ENCODE measurements at places on chromosomes 6 and 20.

DNA sequence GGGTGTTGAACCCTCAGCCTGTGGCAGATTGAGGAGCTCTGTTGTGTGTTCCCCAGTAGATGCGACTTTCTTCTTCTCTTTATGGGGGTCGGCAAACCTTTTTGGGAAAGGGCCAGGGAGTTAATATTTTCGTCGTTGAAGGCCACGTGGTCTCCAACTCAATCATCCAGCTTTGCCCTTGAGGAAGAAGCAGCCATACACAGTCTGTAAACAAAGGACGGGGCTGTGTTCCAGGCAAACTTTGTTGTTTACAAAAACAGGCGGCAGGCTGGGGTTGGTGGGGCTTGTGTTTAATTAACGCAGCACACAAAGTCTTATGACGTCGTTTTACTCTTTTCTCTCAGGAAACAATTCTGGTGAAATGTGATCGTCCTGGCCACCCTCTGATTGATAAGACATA lies 20.2 kb downstream of the KIF25 start:
- no peak overlapping the region for H3K27ac ChIP-seq
- no peak overlapping the region for H3K4me3 ChIP-seq
- no peak for DNase-seq
- no peaks in the 10 kb centered on the region for H3K4me1 ChIP-seq

DNA sequence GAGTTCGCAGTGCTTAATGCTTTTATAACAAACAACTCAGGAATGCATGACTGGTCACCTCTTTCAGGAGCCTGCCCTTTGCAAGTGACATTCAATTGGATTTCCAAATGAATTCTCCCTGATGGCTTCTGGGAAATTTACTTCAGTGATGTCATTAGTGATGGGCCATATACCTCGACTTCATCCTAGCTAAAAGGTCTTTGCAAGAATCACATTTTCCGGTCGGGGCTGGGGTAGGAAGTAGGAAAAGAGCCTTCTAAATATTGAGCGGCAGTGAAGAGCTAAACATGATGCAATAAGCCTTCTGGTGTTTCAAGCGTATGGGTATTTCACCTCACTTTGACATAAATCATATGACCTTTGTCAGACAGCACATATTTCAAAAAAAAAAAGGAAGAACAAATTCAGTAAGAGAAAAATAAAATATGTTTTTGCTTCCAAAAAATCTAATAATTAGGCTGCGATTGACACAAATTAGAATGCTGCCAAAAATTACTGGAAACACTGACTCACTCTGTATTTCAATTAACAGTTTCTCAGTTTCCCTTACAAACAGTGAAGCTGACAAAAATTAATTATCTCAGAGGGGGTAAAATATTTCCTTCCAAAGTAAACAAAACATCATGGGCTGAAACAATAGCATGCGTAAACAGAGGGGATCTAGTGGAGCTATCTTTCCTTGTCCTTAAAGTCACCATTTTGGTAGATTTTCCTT lies 39.8 kb downstream of the ADTRP start:
- H3K27me3 ChIP-seq = peaks cover 10% of the 10 kb centered on the region
- no peaks in the 10 kb centered on the region for H3K4me1 ChIP-seq
- no peak overlapping the region for H3K27ac ChIP-seq
- no peak overlapping the region for H3K4me3 ChIP-seq

- H3K27me3 ChIP-seq = no peaks in the 10 kb centered on the region
- no peak overlapping the region for H3K27ac ChIP-seq
- no peak for DNase-seq
- no peaks in the 10 kb centered on the region for H3K4me1 ChIP-seq
Measured at GRCh38 chr6:19925533-19925932, 88.4 kb downstream of the ID4 start.

- H3K27me3 ChIP-seq = no peaks in the 10 kb centered on the region
- H3K4me3 ChIP-seq = no peak overlapping the region
- no peak overlapping the region for H3K27ac ChIP-seq
Measured at GRCh38 chr6:95431637-95432228, 145.6 kb upstream of the MANEA start.

DNA sequence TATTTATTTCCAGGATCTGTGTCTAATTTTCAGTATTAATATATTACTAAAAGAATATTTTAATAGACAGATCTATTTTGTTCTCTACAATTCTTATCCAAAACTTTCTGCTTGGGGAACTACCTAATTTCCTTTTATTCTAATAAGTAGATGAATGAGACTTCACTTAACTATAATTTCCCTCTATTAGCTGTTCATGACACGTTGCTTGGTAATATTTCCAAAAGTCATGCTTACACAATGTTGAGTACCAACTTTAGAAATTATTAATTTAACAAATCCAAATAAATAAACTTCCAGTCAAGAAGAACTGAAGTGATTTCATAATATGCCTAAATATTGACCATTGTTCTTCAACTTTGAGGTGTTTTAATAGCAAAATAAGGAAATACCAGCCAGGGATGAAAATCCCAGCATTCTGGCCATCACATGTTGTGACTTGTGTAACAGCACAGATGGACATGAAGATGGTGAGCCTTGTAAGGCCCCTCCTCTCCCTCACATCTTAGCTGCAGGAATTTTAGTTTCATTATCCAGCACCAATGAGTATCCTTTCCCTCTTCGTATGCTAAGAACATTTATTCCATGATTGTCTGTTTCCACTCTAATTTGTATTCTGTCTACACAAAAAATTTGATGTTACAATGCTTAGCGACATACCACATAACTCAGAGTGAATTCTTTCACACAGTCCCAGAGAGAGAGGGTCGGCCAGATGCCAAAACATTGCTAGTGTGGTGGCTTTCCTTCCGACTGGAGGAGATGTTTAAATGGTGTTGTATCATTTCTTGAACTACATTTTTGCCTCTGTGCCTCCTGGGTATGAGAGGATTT lies 137.5 kb downstream of the FOXA2 start:
- no peak for DNase-seq
- no peak overlapping the region for H3K4me3 ChIP-seq
- H3K4me1 ChIP-seq = no peaks in the 10 kb centered on the region
- H3K27ac ChIP-seq = no peak overlapping the region

DNA sequence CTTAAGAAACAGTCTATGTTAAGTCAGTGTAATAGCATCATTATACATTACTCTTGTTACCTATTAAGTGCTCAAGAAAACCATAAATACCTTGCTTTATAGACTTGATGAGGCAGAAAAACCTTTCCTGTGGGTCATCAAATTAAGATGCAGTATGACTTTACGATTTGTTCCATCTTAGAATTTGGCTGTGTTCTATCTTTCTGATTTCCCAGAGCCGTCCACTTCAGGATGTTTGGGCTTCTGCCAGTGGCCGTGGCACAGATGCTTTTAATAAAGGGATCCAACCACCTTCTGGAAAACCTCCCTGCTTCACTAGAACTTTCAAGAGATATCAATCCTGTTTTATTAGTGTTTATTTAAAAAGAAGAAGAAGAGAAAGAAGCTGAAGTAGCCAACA lies 71.2 kb downstream of the PDE7B start:
- DNase-seq = no peak
- H3K27ac ChIP-seq = no peak overlapping the region
- no peaks in the 10 kb centered on the region for H3K27me3 ChIP-seq
- H3K36me3 ChIP-seq = no peaks in the 10 kb centered on the region
- no peaks in the 10 kb centered on the region for H3K4me1 ChIP-seq

GRCh38 chr20:11870411-11870810 lies 47.3 kb upstream of the BTBD3 start:
- no peaks in the 10 kb centered on the region for H3K36me3 ChIP-seq
- no peaks in the 10 kb centered on the region for H3K4me1 ChIP-seq
- H3K4me3 ChIP-seq = no peak overlapping the region
- no peaks in the 10 kb centered on the region for H3K27me3 ChIP-seq

DNA sequence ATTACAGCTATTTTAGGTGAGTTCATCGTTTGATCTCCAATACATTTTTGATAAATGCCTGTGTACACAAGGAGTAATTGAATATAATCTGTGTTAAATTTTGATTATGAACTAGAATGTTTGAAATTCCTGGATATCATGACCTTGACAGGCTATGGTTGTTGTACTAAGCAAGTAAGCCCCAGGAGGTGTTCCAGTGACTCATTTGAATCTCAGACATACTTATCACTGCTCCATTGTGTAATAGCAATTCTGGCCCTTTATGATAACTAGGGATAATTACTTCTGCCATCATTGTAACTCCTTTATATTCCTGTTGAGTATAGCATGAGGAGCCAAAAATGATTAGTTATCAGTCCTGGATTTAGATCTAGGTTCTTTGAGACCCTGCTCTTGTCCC lies 1424.6 kb upstream of the ADGRB3 start:
- no peaks in the 10 kb centered on the region for H3K4me1 ChIP-seq
- H3K4me3 ChIP-seq = no peak overlapping the region
- no peaks in the 10 kb centered on the region for H3K36me3 ChIP-seq
- no peaks in the 10 kb centered on the region for H3K27me3 ChIP-seq

DNA sequence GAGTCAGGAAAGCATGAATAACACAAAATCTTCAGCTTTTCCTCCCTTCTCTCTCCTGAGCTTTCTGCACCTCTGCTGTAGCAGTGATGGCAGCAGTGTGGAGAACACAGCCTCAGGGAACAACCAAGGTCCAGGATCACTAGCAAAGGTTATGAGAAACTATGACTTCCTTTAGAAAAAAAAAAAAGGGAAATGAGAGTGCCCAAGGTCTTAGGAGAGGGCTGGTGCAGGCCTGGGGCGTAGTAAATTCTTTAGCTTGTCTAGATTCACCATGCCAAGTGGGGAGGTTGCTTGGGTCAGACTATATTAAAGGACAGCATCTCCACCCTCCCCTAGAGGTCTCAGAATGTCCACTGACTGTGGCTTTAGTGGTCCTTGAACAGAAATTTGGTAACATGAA lies 40.4 kb upstream of the POLR1H start:
- no peaks in the 10 kb centered on the region for H3K27me3 ChIP-seq
- no peaks in the 10 kb centered on the region for H3K4me1 ChIP-seq
- no peak for DNase-seq
- no peak overlapping the region for H3K4me3 ChIP-seq
- no peaks in the 10 kb centered on the region for H3K36me3 ChIP-seq

DNA sequence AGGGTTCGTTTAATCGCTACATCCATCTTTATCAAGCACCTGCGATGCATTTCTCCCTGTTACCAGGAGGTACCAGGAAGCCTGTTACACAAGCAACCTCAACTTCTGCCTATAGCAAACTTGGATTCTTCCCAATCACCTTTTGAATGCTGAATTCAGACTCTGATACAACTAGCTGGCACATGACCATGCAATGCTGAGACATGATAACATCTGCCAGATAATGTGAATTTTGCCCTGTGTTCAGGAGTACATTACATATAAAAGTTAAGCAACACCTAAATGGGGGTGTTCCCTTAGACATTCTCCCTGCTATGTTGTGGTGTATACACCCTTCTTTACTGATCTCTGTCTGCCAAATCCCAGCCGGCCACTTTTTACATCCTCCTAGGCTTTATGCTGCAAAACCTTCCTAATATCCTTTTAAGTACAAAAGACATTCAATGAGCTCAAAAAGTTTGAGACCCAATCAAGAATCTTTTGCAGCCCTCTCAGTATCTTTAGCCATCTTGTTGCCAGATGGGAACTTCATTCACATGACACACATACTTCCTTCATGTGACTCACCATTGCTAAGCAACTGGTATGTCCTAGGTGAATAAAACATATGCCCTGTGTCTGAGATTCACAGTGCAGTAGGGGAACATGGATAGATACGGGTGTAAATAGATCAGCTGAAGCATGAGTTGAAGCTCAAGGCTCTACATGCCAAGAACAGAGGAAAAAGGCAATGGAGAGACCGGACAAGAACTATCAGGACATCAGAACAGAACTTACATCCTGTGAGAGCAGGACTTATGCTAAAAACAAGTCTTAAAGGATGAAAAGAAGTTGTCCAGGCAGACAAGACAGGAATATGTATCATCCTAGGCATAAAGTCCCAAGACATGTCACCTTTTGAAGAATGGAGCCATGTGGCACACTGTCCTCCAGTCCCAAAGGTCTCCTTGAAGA lies 84.3 kb downstream of the ZHX3 start:
- no peaks in the 10 kb centered on the region for H3K36me3 ChIP-seq
- no peaks in the 10 kb centered on the region for H3K27me3 ChIP-seq
- DNase-seq = no peak

DNA sequence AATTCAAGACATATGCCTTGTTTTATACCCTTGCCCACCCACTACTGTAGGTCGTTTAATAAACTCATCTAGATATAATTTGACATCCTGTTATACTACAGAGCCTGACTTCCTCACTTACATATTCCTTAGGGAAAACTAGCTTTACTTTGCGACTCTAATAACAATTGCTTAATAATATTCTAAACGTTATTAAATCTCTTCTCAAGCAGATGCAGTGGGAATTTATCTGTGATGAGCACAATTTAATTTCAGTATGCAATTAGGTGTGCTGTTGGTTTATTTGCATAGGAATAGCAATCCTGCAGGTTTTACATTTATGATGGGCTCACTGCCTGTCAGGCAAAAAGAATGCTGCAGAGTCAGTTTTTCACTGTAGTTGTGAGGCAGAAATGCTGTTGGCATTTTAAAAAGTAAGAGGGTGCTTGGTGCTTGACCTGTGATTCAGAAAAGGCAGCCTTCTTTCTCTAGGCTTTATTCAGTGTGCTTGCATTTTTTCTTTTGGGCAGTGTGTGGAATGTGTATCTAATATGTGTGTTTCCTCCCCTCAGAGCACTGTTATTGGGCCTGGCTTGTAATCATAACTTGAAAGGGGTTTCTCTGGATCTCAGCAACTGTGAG lies 152.3 kb upstream of the SCGN start:
- H3K27ac ChIP-seq = no peak overlapping the region
- no peak overlapping the region for H3K4me3 ChIP-seq
- no peaks in the 10 kb centered on the region for H3K36me3 ChIP-seq
- DNase-seq = no peak
- H3K4me1 ChIP-seq = no peaks in the 10 kb centered on the region

DNA sequence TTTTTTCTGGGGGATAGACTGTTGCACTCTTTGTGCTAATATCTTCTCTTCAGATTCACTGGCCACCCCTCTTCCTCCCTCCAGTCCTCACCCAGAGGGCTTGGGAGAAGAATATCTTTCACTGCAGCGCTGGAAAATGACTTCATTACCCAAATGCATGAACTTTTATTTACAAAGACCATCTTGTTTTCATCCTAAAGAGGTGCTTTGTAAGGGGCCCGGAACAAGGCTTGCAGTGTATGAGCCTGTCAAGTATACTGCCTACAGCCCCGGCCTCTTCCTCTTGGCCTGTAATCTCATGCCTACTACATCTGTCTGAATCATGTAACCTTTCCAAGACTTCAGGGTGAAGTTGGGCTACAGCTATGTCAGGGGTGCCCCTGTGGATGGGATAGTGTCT lies 554 bp upstream of the LAMA4 start:
- peaks cover 11% of the 10 kb centered on the region for H3K4me1 ChIP-seq
- no peak overlapping the region for H3K4me3 ChIP-seq
- no peaks in the 10 kb centered on the region for H3K36me3 ChIP-seq
- no peak for DNase-seq
- no peak overlapping the region for H3K27ac ChIP-seq

GRCh38 chr6:149694921-149695320 lies 23.0 kb downstream of the LATS1 start:
- H3K4me3 ChIP-seq = no peak overlapping the region
- H3K4me1 ChIP-seq = no peaks in the 10 kb centered on the region
- DNase-seq = no peak
- no peak overlapping the region for H3K27ac ChIP-seq
- no peaks in the 10 kb centered on the region for H3K27me3 ChIP-seq

Data from T-cell (primary cell).